Omental fat pad (tissue), 4 donors: ENCODE measurements at places on chromosomes 7 and 10. TPM values are rescaled to one million over a fixed set of nuclear protein-coding genes. Genes with fewer than 3 reads are reported as not detected.

DNA sequence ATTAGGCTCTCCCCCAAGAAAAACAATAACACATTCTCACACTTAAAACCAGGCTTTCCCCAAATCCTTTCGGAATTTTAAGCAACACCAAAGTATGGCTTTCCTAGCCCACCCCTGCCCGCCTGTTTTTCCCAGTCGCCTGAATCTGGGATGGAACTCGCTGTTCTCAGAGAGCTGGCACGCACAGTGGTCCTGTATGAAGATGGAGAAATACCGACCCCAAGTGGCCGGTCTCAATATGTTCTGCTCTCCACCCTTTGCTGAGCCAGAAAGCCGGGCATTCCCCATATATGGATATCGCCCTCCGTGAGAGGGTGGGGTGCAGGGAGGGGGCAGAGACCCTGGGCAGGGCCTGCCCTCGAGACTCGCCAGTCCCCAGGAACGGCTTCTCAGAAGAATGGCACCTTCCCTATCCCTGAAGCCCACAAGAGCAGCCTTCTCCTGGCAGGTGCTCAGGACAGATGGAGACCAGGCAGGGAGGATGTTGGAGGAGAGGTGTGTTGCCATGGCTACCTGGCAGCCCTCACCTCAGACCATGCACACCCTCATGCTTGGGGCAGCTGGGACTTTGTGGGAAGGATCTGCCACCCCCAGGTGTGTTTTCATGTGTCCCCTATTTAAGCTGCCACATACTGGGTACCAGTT, 3.4 kb downstream of the TACR2 start:
- DNase-seq = no peak

DNA sequence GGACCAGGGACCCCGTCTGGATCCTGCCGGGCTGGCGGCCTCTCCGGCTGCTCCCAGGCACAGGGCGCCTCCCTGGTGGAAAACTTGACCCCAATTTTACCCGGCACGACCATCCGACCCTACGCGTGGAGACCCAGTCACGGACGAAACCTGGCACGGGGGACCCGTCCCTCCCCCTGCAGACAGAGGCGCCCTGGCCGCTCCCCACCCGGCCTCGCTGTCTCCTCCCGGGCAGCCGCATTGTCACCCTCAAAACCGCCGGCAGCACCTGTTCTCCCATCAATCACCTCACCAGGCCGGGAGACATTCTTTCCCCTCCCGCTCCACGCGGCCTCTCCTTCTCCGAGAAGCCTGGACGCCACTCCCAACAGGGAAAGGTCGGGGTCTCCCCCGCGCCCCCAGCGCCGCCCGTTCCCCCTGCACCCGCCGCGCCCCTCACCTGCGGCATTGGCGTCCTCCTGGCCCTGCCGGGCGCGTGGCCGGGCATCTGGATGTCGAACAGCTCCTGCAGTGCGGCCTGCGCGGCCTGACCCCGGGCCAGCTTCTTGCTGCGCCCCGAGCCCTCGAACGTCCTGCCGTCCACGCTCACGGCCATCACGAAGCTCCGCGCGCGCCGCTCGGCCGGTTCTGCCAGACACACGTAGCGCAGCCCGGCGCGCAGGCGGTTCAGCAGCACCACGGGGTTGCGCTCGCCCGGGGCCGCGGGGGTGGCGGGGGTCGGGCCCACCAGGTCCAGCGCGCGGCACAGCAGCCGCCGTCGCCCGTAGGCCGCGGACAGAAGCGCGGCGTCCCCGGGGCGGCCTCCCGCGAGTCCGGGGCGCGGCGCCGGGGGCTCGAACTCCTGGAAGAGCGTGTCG, 306.6 kb downstream of the WDR37 start:
- no peak for DNase-seq

DNA sequence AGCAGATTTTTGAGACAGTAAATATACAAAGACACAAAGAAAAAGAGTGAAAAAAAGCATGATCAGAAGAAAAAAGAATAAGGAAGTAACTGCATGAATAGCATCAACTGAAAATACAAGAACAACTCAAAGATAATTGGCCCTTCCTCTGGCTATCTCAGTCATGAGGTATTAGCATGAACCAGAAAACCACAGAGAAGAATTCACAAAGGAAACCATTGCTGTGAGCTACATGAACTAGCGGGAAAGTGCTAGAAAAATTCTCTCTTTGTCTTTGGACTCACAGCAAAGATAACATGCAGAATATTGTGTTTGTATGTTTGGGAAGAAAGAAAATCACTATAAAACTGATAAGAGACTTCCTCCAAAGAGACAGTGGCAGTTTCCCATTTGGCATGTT, 82.9 kb downstream of the SORCS1 start:
- no peak for DNase-seq

- no peak for DNase-seq
These were observed 17.1 kb downstream of the ARHGAP21 start for GRCh38 chr10:24706479-24707118.

- no peak for DNase-seq
These were observed 435.0 kb downstream of the AUTS2 start for GRCh38 chr7:70033226-70033625.

DNA sequence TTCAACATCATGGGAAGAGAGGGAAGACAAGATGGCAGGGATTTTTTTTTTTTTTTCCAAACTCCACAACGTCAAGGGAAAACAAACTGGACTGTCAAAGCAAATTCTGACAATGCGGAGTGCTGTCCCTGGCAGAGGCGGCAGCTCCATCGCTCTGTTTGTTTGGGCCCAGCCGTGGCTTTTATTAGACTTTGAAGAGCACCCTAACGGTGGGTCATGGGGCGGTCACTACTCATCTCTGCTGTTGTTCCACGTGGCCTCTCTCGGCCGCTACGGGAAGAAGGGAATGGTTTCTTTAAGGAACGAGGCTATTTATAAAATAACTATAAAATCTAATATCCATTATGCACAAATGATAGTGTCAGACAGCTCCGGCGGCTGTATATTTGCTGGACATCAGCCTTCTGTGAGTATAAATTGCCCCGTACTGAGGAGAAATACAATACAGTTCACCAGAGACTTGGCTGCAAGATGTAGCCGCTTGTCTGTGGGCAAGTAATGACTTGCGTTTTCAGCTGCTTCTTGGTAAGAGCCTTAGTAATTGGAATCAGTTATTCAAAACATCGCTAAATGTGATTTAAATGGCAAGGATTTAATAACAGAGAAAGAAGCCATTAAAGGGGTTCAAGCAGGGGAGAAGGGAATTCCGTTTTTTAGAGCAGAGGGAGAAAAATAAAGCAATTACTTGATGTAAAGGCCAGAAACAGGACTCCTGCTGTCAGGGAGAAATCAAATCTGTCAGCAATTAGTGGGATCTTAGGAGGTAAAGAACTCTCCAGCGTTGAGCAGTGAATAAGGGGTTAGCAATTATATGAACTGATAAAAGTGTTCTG, 61.7 kb upstream of the RAB11FIP2 start:
- DNase-seq = no peak

GRCh38 chr10:104038537-104038936, 47.1 kb downstream of the COL17A1 start:
- DNase-seq = no peak

GRCh38 chr7:55895021-55895420, 7.8 kb downstream of the ZNF713 start:
- no peak for DNase-seq

DNA sequence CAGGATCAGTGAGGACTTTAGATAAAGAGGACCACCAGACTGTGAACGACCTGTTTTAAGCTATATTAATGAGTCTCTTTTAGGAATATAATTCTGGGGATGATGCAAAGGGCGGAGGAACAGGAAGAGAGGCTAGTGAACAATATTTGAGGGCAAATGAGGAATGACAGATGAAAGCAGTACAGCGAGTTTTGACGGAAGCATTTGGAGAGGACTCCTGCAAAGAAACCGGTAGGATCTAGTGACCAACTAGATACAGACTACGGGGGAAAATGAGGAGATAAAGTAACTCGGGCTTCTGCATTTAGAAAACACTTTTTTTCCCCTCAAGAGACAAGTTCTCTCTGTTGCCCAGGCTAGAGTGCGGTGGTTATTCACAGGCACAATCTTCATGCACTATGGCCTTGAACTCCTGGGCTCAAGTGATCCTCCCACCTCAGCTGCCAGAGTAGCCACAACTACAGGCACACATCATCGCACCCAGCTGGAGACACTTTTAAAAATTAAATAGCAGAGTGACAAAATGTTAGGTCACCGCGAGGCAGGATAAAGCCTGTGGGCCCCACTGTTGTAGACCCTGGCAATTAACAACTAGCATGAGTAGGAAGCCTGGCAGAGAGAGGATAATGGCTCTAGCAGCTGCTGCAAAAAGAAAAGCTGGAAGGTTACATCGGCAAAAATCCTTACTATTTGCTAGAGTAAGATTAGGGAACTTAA, 143.2 kb downstream of the SRPK2 start:
- no peak for DNase-seq

DNA sequence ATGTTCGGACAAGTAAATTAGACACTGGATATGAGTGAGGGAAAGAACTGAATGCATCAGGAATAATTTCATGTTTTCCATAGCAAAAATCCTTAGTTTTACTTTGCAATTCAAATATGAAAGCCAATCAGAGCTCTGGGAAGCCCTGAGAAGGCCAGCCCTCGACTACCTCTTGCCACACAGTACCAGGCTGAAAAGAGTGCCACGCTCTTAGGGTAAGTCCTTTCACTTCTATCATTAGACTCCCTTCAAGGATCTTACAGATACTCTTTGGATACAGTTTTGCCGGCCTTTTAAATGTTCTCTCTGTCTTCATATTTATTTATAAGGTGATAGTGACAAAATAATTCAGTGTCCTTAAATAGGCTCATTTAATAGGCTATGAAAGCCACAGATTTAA, 1.9 kb downstream of the COBL start:
- DNase-seq = no peak

DNA sequence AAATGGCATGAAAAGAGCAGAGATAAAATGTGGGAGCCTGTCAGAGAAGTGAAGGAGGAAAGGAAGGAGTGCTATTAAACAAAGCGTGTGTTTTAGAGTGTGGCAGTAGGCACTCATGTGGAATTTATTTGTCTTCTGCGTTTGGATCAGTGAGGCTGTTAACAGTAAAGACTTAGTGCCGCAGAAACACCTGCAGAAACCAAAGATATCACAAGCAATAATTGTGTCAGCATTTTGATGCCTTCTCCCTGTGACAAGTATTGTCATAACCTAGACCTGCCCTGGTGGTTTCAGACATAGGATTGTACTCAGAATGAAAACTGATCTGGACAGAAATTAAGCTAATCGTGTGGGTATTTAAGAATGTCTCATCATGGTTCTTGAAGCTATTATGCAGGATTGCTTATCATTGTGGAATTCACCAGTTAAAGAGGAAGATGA, 191.0 kb downstream of the CAMK1D start:
- no peak for DNase-seq

DNA sequence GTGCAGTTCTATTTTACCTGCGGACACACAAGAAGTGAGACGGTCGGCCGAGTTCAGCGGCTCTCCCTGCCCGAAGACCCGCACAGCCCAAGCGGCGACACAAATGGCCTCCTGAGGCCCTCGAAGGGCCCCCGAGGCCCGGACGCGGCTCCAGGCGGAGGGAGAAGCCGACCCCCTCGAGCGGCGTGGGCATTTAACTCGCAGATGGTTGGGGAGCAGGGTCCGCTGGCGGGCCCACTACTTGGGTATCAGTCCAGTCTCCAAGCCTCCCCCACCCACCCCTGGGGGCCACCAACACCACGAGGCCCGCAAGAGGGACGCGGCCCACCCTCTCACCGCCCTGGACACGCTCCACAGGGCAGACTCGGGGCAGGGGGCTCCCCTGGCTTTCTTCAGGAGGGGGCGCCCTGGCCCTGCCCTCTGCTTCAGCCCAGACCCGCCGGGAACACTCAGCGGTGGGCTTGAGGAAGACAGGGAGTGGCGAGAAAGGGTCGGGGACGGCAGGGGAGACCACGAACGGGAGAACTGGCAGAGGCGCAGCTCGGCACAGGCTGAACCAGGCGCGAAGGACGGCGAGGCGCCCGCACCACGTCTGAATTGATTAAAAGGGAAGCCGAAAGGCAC, 1.7 kb downstream of the IGF2BP3 start:
- no peak for DNase-seq

DNA sequence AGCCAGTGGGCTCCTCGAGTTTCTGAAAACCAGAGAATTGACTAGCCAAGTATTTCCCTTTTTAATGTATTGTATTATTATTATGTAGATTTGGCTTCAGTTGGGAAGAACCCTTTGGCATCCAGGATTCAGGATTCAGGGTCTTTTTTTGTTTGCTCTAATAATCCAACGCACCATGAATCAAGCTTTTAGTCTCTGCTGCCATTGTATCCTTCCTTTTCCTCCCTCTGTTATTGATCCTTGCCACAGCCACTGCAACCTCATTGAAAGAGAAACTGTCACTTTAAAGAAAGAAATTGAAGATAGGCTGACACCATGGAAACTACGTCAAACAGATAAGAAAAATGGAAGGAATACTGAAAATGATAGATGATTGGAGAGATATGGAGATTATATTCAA, 150.0 kb downstream of the CHRM2 start:
- no peak for DNase-seq

DNA sequence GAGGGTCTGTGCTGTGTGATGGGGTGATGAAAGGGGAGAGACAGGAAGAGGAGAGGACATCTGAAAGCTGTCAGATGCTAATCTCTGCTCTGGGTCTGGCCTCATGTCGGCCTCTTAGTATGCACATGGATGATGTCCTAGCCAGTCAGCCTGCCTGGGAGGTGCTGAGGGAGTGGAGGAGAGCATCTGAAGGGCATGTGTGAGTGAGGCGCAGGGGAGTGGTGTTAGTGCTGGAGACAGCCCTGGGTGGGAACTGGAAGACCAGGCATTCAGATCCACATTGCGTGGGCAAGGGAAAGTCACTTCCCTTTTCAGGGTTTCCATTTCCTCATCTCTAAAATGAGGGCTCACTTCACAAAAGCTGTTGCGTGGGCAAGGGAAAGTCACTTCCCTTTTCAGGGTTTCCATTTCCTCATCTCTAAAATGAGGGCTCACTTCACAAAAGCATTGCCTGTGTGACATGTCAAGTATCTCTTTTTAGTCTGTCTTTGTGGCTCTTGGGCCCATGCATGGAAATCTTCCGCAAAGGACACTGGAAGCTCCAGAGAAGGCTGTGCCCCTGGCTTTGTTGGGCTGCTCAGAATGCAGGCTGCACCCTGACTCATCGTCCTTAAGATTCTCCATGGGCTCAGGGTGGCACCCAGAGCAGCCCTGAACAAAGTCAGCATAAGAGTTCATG, 10.0 kb downstream of the SFTPD start:
- DNase-seq = no peak

GRCh38 chr10:34701194-34701593, 113.9 kb downstream of the PARD3 start:
- no peak for DNase-seq

DNA sequence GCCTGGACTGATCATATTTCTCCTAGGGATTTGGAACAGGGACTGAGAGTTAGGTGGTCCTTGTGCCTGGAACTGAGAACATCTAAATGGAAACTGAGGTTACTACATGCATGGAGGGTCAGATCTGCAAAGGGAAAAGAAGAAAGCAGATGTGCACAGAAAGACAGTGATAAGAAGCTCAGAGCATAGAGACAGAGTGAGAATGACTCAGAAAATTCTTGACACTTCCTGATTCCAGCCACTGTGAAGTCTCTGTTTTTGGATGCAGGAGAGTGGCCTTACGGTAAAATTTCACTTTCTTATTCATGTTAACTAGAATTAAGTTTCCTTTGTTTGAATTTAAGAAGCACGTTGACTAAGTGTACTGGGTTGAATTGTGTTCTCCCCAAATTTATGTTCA, 241.7 kb downstream of the TMEM26 start:
- no peak for DNase-seq

GRCh38 chr7:74424291-74424880, 29.3 kb upstream of the GTF2IRD1 start:
- no peak for DNase-seq

Gene ATOH7
- not detected for total RNA-seq

Gene OPN1SW
- not detected for total RNA-seq

Gene EPHB6
- 16.9 TPM for total RNA-seq

Gene LIPK
- total RNA-seq = not detected

Gene AKR1C8
- not detected for total RNA-seq

Gene BICC1
- 44.6 TPM for total RNA-seq

Gene FGFR2
- 2.0 TPM for total RNA-seq

Gene AGR3
- total RNA-seq = not detected
